ENCODE measurements at places on chromosomes 5 and 9.

GRCh38 chr9:38415856-38416255 lies 8.4 kb downstream of the IGFBPL1 start:
- no peak for DNase-seq

DNA sequence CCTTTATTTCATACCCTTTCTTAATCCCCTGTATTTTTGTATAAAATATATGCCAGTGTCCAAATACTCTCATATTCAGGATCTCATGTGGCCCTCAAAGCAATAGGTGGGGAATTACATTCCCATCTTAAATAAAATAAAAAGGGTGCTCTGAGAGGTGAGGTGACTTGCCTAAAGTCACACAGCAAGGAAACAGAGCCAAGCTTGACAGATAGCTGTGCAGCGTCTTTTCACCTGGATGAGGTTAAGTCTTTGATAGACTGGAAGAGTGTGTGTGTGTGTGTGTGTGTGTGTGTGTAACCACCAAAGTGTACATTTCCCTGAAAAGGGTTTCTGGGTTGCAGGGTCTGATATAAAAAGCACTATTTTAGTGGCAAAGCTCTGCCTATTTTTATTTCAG lies 12.4 kb downstream of the MSX2 start:
- DNase-seq = no peak

DNA sequence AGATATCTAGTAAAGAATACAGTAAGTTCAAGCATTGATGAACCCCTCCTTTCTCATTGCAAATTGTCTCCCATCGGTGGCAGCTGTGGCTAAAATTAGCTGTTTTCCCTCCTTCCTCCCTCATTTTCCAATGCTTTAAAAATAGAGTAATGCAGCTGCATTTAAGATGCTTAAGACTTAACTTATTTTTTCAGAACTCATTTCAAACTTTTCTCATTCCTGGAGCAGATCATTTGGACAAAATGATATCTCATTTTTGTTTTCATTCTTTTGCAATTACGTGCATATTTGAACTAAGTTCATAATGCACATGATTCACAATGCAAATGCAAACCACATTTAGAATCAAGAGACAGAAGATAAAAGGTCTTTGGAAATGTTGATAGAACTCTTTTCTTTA lies 14.6 kb downstream of the HSPB3 start:
- DNase-seq = no peak

DNA sequence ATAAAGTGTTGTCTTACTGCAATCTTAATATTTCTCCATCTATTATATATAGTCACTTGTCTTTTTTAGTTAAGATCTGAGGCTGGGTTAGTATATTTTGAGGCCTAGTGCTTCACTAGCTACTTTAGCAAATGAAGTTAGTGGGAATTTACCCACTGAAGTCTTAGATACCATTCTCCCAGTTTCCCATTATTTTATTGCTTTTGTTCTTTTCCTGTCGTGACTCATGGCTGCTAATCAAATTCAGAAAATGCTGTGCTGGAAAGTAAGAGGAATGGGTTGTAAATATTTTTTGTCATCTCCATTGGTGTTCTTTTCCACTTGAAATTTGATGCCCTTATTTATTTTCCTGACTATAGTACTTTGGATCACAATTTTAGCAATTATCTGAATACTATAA lies 14.2 kb downstream of the TCERG1 start:
- DNase-seq = no peak

- no peak for DNase-seq
These were observed 3.7 kb downstream of the PIP5KL1 start for GRCh38 chr9:127926906-127927200.

DNA sequence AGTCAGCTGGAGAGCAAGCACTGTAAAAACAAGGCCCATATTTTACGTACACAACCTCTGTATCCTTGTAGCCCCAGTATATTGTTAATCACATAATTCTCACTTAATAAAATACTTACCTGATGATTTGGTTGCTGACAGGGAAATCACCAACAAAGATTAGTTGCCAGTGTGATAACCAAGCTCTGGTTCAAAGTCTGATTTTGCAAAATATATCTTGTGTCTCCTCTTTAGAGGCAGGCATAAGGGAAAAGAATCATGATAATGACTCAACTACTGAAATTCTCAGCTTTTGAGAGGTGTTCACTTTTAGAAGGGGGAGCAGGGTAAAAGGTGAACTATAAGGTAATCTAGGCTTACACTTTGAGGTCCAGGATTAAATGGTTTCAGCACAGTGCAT lies 351.1 kb upstream of the CD180 start:
- DNase-seq = no peak

DNA sequence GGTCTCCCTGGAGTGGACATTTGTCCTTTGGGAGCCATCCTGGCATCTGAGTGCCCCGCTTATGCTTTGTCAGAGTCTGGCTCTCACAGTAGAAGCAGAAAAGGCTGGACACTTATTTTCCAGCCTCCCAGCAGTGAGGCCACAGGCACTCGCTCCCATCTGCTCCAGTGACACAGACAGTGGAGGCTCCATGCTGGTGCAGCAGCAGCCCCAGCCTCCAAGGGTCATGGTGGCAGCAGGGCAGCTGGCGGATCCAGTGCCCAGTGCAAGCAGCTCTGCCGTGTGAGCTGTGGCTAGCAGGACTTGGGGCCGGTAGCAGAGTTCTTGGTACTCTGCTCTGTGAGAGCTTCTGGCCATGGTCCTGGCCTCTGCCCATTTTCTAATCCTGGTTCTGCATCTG lies 157.3 kb upstream of the ALDH1B1 start:
- no peak for DNase-seq

DNA sequence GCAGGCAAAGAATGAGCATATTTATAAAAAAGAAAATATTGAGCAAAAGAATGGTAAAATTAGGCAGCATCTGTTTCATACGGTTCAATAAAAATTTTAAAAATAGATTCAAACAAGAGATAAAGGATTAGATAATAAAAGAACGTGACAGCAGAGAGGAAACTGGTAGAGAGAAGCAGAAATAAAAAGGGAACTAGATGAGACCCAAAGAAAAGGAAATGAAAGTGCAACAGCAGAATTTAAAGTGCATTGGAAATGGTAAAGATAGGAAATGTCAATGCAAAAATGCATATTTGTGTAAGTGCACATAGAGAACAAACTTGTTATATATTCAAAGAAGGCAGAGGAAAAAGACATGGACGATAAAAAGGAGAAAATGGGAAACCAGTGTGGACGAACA lies 70.2 kb downstream of the SUSD1 start:
- DNase-seq = no peak

- DNase-seq = no peak
These were observed 66.4 kb downstream of the ZNF354C start for GRCh38 chr5:179126506-179126991.

DNA sequence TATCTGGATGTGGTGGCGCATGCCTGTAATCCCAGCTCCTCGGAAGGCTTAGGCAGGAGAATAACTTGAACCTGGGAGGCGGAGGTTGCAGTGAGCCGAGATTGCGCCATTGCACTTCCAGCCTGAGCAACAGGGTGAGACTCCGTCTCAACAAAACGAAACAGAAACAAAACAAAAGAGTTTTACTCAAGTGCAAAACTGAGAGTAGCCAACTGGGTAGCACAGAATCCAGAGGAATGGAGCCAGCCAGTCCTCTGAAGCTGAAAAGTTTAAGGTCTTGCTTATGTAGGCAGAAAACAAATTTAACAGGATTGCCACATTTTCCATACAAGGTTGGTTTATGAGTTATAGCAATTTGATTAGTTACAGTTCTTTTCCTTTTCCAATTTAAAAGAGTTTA lies 32.0 kb downstream of the SPIN1 start:
- no peak for DNase-seq
